ENCODE measurements at places on chromosomes 1 and 21.

GRCh38 chr1:1577367-1578011 lies 2.8 kb upstream of the SSU72 start:
- no peak for DNase-seq

DNA sequence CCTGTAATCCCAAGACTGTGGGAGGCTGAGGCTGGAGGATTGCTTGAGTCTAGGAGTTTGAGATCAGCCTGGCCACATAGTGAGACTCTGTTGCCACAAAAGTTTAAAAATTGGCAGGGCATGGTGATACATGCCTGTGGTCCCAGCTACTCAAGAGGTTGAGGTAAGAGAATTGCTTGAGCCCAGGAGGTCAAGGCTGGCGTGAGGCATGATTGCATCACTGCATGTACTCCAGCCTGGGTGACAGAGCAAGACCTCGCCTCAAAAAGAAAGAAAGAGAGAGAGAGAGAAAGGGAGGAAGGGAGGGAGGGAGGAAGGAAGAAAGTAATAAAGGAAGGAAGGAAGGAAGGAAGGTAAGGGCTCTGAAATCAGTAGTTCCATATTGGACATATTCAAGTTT lies 25.0 kb downstream of the GLUL start:
- no peak for DNase-seq

DNA sequence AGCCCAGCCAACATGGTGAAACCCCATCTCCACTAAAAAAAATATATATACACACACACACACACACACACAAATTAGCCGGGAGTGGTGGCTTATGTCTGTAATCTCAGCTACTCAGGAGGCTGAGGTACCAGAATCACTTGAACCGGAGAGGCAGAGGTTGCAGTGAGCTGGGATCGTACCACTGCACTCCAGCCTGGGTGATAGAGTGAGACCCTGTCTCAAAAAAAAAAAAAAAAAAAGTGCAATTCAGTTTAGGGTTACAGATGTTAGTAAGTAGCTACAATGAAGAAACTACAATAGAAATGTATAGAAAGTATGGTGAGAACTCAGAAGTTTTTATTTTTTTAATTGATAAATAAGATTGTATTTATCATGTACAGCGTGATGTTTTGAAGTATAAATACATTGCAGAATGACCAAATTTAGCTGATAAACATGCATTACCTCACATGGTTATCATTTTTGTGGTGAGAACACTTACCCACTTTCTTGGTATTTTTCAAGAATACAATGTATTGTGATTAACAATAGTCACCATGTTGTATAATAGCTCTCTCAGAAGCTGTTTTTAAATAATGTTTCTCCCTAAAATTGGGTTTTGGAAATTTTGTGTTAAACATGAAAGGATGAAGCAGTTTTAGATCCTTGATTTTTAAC lies 17.9 kb downstream of the KDM1A start:
- no peak for DNase-seq

DNA sequence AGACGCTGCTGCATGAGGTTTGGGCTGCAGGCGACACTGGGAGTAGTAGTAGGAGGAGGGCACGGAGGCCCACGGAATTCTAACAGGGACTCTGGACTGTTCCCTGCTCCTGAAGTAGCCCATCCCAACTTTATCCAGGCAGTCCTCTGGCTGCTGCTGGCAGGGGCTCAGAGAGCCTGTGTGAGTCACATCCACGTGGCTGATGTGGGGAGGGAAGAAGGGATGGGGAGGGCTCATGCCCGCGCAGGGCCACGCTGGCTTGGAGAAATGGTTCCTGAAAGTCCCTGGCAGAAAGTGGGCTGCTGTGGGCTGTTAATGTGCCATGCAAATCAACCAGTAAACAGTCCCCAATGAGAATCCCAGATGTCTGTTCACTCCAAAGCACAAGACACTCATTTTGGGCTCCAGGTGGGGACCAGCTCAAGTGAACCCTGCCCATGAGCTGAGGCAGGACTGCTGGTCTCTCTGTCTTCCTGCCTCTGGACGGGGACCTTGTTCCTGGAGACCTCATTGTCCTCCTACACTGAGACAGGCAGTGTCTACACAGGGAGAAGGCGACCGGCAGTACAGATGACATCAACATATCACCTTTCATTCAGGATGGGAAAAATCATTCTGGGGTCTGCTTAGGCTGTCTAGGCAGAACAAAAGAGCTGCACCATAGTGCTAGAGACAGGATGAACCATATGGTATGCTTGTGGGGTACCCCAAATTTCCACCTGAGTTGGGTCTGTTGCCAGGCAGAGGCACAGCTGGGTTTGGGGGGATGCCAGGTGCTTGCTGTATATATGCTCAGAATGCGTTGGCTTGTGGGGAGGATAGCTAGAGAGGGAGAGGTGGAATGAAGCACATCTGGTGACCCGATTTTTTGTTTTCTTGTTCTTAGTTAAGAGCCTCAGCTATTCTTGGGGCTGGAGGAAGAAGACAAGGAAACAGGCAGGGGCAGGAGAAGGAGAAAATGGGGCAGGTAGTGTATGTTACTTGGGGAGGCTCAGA lies 57.9 kb upstream of the FMOD start:
- DNase-seq: no peak

GRCh38 chr1:202812176-202813026 lies 1.6 kb downstream of the PCAT6 start:
- no peak for DNase-seq

DNA sequence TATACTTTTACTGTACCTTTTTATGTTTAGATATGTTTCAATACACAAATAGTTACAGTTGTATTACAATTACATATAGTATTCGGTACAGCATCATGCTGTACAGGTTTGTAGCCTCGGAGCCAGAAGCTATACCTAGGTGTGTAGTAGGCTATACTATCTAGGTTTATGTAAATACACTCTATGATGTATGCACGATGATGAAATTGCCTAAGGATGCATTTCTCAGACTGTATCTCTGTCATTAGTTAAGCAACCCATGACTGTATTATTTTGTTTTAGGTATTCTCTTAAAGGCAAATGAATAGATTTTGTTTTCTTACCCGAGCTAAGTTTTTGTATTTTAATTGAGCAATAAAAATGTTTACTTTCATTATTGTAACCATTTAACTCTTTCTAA lies 56.4 kb downstream of the SPATA17 start:
- no peak for DNase-seq

- peak; percentile 31 for DNase-seq
Measured at GRCh38 chr1:66276218-66276617, 257.7 kb upstream of the SGIP1 start.

GRCh38 chr1:157580179-157580827 lies 17.6 kb downstream of the FCRL4 start:
- peak; percentile 67 for DNase-seq

DNA sequence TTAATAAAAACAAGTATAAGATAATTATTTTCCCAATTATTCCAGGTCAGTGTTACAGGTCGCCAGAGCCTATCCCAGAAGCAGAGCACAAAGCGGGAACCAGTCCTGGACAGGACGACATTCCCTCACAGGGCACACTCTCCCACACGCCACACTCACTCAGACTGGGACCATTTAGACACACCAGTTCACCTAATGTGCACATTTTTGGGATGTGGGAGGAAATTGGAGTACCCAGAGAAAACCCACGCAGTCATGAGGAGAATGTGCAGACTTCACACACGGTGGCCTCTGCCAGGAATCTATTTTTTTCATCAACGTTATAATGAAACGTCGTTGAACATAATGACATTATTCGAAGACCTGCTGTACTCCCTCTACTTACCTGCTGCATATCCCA lies 20.5 kb upstream of the NRDC start:
- DNase-seq: no peak

- DNase-seq: peak; percentile 80
Measured at GRCh38 chr1:151820940-151821339, 10.7 kb downstream of the RORC start.

- no peak for DNase-seq
Measured at GRCh38 chr1:1319646-1319941, 4.9 kb downstream of the INTS11 start.

DNA sequence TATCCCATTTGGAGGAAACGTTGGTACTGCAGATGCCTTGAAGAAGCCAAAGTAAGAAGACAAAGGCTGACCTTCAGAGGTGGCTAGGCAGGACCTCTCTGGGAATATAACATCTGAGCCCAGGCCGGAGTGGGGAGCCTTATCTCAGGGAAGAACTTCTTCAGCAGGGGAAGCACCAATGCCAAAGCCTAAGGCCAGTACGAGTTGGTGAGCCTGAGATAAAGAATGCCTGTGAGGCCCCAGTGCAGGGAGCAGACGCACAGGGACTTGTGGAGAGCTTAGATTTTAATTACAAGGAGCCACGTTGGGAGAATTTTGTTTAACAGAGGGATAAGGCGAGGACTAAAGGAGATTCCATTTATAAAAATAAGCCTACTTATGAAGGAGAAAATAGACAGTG lies 468.8 kb upstream of the RUNX1 start:
- DNase-seq: no peak

DNA sequence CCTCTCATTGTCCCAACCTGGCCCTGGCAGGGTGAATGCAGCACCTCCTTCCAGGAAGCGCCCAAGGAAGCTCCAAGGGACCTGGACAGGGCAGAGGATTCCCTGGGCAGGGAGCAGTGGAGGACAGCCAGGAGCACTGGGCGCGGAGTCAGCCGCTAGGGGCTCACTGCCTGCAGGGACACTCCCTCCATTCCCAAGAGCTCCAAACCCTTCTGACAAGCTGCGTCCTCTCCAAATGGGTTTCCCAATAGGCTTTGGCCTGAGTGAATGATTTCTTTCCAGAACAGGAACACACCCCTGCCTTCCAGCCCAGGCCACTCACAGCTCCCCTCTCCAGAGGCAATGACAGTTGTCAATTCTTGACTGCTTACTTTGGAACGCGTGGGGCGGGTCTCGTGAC lies 128.5 kb upstream of the EDN2 start:
- no peak for DNase-seq

- DNase-seq: no peak
Measured at GRCh38 chr1:178645808-178646200, 79.2 kb upstream of the RALGPS2 start.

DNA sequence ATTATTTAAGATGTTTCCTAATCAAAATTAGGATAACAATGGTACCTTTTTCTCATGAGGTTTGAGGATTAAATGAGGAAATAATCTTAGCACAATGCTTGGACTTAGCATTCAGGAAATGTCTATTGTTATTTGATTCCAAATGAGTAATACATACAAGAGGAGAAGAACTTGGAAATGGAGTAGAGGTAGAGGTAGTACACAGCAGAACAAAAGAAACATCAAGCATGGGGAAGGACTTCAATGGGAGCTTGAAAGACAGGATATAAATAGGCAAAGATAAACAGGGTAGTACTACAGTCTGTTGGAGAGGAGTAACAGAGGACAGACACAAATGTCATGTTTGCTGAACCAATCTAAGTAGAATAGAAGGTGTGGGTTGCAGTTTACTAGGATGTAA lies 59.5 kb upstream of the RGS2 start:
- DNase-seq: no peak

GRCh38 chr1:84462118-84462517 lies 16.9 kb upstream of the RPF1 start:
- DNase-seq: no peak

GRCh38 chr1:244316407-244316806 lies 135.3 kb downstream of the ADSS2 start:
- no peak for DNase-seq

DNA sequence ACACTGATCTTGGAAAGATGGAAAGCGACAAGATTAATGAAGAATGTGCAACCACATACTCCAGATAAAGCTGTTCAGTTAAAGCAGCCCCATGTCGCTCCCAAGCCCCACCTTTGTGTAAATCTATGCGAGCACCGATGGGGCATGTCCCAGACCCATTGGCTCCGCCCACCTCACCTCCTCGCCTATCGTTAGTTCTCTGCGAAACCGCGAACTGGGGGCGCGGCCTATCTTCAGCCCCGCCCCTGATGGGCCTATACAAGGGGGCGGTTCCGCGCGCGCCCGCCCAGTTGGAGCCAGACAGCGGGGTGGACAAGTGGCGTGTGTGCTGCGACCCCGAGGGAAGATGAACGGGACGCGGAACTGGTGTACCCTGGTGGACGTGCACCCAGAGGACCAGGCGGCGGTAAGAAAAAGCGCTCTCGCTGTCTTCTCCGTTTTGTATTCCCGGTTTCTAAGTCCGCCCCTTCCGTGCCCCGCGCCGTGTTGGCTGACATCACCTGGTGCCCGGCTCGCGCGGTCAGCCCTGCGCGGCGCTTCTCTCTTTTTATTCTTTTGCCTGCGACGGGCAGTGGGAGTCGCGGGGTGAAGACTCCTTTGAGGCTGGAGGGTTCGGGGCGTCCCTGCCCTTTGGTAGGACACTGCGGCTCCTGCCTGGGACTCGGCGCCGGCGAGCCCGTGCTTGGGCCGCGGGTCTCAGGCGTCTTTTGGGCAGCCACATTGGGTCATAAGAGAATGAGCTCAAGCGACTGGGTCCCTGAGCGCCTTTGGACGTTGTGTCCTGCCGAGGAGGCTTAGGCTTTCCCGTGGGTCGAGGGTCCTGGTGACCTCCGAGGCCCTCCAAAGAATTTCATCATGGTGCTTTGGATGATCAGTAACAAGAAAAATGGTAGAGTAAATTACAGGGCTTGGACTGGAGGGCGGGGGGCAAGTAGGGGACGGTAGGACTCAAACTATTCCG lies at the start of gene TUFT1:
TUFT1 (plus strand) TSS at position 289 of the 961 bp plus-strand sequence; CDS start at position 347, 58 bp downstream.
- peak; percentile 96 for DNase-seq

- no peak for DNase-seq
Measured at GRCh38 chr1:101144671-101145448, 92.0 kb upstream of the S1PR1 start.

DNA sequence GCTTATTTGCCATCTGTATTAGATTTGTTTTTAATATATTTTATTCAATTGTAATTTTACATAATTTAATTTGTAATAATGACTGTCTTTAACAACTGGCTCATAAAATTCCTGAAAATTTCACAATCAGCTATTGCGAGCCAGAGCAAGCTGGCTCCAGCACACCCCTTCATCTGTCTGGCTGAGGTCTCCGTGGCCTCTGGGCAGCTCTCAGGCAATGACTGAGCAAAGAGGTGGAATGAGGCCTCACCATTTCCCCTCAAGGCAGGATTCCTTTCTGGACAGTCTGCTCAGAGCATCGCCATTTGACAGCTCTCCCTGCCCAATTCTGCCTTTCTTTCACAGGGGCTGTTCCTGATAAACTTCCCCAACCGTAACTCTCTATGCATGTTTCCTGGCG lies 5.8 kb upstream of the KANK4 start:
- no peak for DNase-seq

GRCh38 chr1:10698726-10699469 lies 97.5 kb downstream of the CASZ1 start:
- peak; percentile 23 for DNase-seq

- no peak for DNase-seq
Measured at GRCh38 chr1:40760984-40761383, 22.6 kb upstream of the KCNQ4 start.

DNA sequence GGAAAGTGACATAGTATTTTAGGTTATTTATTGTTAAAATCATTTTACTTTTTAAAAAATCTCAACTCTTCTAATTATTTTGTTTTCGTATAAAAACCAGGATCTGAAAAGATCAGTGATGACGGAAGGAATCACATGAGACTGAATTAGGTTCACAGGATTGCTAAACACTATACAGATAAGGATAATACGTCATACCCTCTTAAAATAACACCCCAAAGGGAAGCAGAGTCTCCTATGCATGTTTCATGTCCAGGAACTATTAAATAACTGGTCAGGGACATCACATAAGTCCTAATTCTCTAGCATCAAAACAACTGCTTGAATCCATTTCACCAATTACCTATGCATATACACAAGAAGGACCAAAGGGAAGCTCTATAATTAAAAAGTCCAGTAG lies 84.9 kb downstream of the FOXJ3 start:
- DNase-seq: no peak

Data from common myeloid progenitor, CD34-positive (primary cell).